Activated CD4-positive, alpha-beta T cell treated with anti-CD3 and anti-CD28 coated beads, Interleukin-2, amount 10 ng/mL, durations not matched to agents 7 days and 5 days (primary cell): ENCODE measurements at places on chromosomes 11 and 22.

GRCh38 chr11:8086001-8086479 is 5.0 kb downstream of the TUB start:
- DNase-seq, result no peak

DNA sequence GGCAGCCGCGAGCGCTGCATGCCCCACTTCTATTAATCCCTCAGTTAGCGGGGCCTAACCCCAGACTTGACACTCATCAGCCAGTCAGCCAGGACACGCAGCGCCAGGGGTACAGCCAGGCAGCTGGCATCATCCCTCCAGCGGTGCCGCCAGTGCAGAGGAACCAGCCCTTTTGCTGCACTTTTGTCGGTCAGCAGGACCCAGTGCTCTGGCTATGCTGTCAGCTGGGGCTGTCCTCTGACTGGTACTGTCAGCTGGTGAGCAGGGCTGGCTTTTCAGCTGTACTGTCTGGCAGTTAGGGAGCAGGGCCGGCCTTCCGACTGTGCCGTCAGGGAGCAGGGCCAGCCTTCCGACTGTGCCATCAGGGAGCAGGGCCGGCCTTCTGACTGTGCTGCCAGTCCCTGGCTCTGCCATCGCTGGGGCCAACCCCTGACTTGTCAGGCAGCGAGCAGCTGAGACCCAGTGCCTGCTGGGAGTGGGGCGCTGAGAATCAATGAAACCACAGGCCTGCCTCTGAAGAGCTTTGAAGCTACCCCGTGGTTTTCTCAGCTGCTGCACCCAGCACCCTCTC is 115.4 kb downstream of the KIAA1671 start:
- DNase-seq, result peak; percentile 95

- DNase-seq, result no peak
Measured at GRCh38 chr11:64854534-64855502, 10.4 kb upstream of the CDC42BPG start.

DNA sequence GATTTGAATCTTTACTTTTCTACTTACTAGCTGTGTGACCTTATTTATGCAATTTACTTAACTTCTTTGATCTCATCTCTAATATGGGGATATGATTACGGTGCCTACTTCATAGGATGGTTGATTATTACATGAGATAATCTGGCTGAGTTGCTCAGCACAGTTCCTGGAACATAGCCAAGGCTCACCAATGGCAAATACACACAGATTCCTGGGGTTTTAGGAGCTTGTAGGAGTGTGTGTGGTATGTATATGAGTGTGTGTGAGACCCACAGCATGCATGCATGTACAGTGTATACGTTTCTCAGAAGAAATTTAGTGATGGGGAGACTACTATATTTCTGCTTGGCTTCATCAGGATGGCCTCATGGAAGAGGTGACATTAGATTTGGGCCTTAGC is 256.9 kb downstream of the KIRREL3 start:
- no peak for DNase-seq

DNA sequence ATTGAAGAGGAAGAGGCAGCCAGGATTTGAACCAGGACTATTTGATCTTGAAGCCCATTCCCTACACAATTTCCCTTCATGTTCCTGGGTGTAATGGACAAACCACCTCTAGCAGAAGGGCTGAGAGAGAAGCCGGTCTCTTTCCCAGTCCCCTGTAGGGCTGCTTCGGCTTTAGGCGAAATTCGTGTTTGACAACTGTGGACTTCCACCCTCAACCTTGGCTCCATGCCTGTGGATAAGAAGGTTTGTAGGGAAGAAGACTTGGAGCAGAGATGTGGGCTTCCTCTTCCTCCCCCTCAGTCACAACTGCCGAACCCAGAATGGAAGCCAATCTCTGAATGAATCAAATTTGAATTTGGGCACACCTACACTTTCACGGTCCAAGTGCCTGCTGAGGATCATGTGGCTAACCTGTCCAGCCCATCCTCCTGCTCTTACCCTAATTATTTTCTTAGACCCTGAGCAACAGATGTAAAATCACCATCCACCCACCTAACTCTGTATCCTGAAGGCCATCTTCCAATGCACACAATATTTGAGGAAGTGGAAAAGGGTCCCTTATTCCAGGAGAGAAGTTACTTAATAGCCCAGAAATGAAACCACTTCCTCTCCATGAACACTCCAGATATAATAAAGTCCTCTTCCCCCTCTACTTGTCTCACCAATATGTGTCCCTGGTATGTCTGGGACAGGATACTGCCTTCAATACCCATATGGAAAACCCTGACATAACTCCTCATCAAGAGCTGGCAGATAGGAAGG is 10.1 kb upstream of the SCN2B start:
- DNase-seq, result no peak

- DNase-seq, result peak; percentile 88
Measured at GRCh38 chr11:65662799-65663638, at the start of gene RELA. Gene RELA (minus strand): TSS chr11:65662916. CDS start chr11:65662832, 84 bp downstream.

DNA sequence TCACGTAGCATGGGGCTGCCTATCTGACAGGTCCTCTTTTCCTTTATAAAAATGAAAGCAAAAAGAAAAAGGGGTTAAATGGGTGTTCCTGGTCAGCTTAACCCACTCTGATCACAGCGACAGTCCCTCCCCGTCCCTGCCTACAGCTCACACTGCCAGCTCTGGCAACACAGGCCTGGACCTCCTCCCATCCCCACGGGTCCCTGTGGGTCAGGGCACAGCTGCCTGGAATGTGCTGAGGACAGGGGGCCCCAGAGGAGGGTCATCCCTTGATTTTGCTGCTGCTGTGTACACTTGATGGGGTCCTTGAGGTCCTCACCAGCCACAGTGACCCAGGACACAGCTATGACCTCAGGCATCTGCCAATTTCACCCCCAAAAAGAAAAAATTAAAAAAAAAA is 29.6 kb upstream of the CYP2D6 start:
- no peak for DNase-seq

DNA sequence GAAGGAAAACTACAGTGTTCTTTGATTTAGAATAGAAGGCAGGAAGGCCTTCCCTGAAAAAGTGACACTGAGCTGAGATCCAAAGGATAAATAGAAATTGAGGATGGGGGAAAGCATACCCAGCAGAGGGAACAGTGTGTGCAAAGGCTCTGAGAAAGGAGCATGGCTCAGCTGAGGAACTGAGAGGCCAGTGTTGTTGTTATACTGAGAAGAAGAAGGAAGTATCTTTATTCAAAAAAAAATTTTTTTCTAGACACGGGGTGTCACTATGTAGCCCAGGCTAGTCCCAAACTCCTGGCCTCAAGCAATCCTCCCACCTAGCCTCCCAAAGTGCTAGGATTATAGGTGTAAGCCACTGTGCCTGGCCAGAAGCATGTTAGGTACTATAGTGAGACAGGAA is 3.5 kb upstream of the PIK3C2A start:
- no peak for DNase-seq

DNA sequence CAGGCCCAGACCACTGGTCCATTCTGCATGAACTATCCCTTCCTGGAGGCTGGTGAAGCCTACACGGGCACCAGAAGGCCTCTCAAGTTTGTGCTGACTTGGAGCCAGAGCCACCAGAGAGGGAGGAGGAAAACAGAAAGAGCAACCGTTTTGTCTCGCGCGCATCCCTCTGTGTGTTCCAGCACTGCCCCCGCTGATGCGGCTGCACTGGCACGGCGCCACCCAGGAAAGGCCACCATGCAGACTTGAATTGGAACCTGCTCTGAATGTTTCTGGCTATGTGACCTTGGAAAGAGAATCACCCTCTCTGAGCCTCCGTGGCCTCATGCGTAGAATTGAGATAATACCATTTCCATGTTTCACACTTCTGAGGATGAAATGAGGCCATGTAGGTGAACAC is 7.4 kb upstream of the ACRV1 start:
- DNase-seq, result no peak

DNA sequence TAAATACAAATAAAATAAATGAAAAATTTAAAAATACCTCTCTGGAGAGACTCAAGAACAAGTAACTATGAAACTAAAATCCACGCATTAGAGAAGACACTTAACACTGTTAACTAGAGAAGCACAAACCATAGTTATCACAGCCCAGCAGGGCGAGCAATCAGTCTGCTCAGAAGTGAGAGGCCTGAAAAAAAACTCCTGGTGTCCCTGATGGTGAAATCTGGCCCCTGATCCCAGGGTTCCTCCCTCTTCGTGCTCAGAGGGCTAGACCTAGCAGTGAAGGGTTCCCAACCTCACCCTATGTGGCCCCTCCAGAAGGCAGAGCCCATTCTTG is 49.7 kb upstream of the VPREB1 start:
- no peak for DNase-seq

GRCh38 chr11:84345597-84345996 is 1059.4 kb upstream of the CCDC90B start:
- no peak for DNase-seq

DNA sequence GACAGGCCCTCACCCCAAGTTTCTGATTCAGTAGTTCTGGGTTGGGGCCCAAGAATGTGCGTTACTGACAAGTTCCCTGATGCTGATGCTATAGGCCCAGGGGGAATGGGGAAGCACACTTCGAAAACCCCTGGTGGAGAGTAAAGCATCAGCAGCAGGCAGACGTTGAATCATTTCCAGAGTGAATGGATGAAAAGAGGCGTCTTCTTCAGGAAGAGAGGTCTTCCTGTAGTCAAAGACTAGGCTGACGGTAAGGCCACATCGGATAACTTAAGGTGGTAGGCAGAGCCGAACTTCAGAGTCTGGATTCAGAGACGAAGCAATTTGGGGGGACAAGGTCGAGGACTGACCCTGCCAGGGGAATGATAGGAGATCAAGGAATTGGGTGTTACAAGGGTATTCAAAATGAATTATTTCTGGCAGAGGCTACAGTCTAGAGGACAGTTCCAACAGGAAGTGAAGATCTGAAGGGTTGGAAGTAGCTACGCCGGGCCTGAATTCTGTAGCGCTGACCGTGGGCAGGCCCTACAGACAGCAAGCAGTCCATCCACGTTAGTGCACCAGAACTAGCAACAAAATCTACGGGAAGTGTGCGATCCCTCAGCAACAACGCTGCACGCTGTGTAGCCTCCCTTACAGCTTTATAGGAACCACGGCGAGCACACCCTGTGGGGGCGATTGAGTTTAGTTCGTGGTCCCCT is 862 bp upstream of the CENATAC start:
- peak; percentile 47 for DNase-seq

DNA sequence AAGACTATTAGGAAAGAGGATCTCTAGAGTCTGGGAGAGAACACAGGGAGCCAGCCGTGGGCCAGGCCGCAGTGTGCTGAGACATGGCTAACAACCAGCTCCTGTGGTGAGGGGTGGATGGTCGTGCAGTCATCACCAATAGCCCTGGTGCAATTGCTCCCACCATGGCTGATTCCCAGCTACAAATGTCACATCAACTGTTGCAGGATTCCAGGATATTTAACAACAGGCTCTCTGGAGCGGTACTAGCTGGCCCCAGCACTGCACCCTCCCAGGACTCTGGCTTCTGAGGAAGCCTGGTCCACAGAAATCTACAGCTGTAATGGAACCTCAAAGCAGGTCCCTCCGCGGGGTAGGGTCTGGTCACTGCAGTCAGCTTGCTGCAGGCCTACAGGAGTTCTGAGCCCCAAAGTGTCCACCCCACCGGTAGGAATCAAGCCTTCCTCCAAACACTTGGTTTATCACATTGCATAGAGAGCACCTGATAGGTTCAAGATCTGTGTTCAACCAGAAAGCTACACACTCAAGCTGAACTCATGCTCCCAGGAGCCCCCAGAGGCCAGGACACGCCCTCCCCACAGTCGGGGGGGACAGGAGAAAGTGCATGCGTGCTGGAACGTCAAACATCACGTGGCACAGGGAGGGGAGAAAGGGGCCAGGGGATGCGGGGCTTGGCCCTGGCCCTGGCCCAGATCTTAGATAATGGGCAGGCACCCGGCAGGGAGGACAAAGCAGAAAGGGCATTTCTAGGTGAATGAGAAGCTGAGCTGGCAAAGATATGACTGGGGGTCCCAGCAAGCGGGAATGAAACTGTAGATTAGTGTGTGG is 609.0 kb downstream of the TBC1D22A start:
- no peak for DNase-seq

- no peak for DNase-seq
Measured at GRCh38 chr11:19892876-19893275, 180.2 kb downstream of the NAV2 start.

DNA sequence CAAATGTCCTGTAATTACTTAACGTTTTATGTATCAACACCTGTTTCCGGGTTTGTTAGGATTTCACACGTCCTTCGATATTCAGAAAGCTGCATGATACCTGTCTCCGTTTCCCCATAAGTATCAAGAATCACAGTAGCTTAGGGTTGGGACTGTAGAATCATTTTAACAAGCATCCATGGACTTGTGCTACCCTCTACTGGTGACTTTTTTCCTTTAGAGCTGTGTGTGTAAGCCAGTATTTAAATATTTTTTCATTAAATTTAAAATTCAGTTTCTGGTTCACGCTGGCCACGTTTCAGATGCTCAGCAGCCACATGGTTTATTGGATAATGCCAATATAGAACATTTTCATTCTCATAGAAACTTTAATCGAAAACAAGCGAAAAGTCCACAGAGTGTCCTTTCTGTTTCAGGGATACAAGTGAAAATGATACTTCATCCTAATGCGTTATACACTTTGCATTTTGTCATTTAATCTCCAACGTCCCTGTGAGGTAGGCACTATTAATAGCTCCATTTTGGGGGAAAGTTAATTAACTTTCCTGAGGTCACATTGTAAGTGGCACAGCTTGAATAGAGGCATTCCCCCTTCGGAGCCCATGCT is 61.5 kb upstream of the SLC25A18 start:
- peak; percentile 59 for DNase-seq

- no peak for DNase-seq
Measured at GRCh38 chr11:44718057-44718456, 8.7 kb upstream of the TSPAN18 start.

DNA sequence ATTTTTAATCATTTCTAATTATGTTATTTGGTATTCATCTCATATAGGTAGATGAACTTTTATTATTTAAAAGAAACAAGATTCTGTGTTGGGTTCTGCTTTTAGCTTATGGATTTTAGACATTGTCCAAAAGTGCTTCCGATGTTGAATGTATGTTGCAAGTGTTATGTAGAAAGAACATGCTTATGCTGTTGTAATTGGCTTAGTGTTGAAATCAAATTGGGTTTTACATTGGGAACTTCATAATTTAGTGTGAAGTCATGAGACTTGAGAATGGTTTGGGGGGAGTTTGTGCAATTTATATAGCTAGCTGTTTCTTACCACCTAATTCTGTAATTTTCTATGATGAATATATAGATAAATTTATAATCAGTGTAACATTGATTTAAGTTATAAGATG is 3.6 kb downstream of the MTMR3 start:
- DNase-seq, result no peak

DNA sequence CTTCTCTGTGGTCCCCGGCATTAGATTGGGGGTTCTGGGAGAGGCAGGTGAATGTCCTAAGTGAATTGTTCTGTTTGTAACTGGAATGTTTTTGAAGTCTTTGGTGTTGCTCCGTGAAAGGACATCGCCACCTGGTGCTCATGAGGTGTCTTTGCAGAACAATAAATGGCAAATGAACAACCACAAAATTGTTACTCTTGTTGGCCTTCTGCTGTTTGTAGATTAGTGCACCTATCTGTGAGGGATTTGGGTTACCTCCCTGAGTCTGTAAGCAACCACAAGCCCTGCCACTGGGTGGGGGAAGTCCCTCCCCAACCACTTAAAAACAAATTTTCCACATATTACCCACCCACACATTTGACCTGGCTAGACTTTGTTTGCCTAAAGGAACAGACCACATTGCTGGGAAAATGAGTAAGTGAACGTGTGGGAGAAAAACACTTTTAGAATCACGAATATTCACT is 4.7 kb downstream of the MPEG1 start:
- peak; percentile 55 for DNase-seq

GRCh38 chr22:43400449-43400848 is 11.4 kb upstream of the MPPED1 start:
- no peak for DNase-seq
